ENCODE measurements at places on chromosomes 7 and 10.

DNA sequence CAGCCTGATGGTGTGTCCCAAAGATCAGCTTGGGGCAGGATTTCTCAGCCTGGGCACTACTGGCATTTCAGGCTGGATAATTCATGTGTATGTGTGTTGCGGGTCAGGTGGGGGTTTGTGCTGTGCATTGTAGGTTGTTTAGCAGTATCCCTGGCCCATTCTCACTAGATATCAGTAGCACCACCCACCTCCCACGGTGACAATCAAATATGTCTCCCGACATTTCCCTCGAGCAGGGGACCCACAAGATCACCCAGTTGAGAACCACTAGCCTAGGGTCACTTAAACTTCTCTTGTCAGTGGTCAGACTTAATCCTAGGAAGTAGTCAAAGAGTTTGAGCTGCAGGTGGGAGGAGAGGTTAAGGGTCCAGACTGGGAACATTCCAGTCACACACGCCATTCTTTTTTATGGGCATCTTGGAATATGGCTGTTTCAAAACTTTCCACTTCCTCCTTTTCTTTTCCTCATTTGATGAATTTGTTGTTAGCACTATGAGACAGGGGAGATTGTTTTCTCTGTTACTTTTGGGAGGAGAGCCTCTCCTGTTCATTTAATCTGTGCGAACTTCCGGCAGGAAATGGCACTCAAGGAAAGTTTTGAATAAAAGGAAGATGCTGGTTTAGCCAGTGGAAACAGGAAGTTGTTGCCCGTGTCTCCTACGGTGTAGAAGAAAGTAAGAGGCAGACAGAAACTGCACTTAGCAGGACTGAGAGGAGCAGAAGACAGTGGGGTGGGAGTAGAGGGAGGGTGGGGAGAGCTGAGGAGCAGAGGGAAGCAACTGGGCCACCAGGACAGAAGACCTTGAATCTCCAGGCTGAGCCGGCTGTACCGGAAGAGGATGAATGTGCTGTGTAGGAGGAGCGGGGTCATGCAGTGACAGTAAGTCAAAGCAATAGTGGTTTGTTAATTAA, 17.6 kb upstream of the EXOC6 start:
- DNase-seq: no peak

- no peak for DNase-seq
These were observed 266.1 kb downstream of the MTERF1 start for GRCh38 chr7:91614431-91614830.

DNA sequence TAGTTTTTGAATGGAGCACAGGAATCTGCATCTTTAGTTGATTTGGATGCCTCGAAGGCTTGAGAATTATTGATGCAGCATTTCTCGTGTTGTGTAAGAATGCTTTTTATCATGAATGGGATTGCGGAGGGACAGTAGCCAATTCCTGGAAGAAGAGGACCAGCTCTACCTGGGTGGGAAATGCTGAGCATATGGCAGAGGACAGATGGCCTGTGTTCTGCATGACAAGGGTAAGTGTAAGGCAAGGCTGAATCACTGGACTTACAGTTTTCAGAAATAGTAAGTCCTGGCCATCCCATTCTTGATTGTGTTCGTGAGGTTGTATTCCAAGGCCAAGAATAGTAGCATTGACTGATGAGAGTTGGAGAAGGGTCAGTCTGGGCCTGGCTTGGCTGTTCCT, 15.9 kb downstream of the RP9 start:
- no peak for DNase-seq

DNA sequence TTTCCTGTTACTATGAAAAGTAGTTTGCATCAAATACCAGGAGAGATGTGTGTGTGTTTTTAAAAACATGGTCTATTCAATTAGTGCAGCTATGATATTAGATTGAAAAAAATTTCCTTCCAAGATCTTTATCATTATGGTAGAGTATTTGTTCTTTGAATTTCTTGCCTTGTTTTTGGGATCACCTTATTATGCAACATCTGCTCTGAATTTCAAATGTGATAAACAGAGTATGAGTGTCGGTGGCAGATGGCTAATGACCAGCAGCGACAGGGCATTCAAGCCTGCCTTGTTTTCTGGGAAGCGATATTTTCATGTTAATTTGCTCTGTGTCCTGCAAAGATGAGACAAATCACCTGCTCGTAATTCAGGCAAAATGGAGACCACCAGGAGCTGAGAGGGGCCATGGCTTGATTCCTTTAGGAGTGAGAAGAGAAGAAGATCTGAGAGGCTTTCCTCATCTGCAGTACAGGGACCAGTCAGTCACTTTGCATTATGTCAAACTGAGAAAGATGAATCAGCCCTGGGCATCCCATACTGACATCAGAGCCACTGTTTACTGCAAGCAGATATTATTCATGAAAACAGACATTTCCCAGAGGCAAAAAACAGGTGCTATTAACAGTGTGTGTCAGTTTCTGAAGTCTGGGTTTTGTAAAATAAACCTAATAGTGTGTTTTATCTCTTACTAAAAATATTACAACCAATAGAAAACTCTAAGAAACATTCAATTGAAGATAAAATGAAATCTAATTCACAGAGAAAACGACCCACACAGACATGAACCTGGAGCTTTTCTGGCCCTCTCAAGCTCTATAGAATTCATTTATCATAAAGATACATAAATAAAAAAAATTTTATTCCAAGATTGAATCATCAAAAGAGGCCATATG, 67.6 kb downstream of the CDK6 start:
- no peak for DNase-seq

DNA sequence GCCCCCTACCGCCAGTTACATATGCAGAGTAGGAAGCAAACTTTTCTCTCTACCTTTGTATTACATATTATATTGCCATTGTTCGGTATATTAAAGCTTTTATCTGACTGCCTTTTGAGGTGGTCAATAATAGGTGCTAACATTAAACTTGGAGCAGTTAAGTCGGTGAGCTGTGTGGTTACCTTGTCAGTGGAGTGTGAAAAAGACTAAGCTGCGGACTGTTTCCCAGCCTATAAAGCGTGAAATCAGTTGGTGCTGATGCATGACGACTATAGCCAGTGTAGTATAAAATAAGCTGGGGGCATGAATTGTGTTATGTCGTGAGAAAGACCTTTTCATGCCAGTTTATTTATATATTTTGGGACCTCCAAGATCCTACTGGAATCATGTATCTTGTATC, 33.7 kb downstream of the R3HCC1L start:
- no peak for DNase-seq

DNA sequence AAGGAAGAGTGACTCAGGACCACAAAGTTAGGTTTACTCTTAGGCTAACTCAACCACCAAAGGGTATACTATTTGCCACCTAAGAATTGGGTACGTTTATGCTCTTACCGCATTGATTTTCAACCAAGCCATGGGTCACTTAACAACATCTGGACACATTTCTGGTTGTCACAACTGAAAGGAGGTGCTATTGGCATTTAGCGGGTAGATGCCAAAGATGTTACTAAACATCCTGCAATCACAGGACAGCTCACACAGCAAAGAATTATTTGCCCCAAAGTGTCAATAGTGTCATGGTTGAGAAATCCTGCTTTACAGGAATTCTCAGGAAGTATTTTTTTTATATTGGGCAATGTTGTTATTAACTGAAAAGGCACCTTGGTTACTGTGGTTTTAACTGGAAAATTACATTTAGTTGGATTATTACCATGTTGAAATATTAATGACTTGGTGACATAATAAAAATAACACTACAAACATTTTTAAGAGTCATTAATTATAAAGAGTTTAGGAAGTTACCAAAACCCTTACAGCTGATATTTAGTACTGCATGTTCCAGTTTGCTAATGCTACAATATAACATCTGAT, 185.0 kb upstream of the TMEM196 start:
- no peak for DNase-seq

- DNase-seq: no peak
These were observed 142.9 kb downstream of the VIPR2 start for GRCh38 chr7:159001811-159002210.

DNA sequence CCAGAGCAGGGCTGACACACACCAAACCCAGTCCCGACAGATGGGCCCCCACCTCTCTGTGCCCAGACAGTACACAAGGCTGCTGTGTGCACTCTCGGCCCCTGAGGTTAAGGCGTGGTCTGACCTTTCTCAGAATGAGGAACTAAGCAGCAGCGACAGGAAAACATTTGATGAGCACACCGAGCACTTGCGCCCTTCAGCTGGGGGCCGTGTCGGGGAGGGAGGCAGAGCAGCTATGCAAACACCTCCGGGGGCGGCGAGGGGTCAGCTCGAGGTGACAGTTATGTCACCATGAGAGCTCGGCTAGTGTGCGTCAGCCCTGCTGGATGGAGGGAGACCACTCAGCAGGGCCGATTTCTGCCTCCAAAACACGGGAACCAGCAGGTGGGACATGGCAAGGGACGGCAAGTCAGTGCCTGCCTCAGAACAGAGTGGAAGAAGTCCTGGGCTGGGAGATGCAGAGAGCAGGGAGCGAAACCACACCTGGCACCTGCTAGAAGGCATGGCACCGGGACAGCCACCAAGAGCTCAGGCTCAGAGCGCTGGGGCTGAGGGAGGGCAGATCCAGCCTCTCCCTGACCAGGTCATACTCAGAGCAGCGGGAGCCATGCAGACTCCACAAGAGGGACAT, 57.4 kb downstream of the CHST15 start:
- DNase-seq: peak; percentile 21

DNA sequence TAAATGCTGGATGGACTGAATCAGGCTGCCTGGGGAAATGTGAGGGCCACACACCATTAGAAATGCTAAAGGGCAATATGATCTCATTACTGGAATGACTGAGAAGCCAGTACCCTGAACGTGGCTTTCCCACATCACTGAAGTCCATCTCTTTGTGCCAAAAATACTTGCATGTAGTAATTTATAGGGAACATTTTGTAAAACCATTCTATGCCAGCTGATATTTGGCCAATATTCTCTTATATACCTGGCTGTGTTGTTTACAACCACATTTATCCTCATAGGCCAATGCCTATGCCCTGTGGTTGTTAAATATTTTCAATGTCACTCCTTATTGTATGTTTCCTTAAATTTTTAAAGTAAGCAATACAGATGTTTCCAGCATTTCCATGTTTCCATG, 111.6 kb downstream of the C10orf90 start:
- peak; percentile 65 for DNase-seq

GRCh38 chr7:47786557-47787248, 161.6 kb downstream of the PKD1L1 start:
- DNase-seq: peak; percentile 35

DNA sequence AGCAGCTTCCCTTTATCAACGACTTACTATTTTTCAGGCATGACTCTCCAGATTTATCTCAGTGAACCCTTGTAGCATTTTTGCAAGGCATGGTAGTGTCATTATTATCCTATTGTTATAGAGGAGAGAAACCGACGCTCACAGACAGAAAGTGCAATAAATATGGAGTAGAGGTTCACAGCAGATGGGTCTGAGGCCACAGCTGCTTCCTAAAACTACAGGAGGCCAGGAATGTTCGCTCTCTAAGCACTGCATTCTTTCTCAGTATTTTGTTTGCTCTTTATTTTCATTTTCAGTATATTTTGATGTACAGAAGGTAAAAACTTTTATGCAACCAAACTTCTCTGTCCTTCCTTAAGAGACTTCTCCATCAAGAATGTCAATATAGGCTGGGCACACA, 4.5 kb upstream of the AEBP1 start:
- DNase-seq: no peak

DNA sequence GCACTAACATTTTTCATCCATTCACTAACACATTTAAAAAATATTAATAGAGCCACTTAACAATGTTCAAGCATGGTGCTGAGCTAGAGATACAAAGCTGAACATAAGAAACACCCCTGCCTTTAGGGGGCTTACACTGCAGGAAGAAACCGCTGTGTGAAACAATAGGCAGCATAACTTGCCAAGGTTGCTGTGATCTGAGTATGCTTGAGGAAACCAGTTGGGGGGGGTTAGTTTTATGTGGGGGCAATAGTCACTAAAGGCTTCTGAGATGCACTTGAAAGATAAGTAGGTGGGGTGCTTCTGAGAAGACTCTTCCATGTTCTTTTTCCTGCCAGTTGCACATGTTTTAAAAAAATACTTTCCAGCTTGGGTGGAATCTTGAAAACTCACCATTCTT, 2.8 kb downstream of the RBM17 start:
- DNase-seq: no peak

DNA sequence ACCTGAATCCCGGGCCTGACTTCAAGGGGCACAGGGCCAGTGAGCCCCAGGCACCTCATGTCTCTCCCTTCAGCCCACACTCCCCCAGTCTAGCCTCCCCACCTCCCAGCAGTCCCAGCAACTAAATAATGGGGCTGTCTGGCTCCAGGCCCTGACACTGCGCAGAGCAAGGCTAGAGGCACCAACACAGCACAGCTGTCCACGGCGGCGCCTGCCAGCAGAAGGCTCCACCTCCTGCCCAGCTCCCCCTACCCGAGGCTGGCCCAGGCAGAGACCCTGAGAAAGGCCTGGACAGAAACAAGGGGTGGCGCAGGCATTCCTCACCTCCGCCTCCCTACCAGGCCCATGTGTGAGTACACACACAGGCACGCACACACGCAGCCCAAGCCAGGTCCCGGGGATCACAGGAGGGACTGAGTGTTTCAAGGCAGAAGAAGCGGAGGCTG, 6.1 kb downstream of the KCNH2 start:
- DNase-seq: no peak

DNA sequence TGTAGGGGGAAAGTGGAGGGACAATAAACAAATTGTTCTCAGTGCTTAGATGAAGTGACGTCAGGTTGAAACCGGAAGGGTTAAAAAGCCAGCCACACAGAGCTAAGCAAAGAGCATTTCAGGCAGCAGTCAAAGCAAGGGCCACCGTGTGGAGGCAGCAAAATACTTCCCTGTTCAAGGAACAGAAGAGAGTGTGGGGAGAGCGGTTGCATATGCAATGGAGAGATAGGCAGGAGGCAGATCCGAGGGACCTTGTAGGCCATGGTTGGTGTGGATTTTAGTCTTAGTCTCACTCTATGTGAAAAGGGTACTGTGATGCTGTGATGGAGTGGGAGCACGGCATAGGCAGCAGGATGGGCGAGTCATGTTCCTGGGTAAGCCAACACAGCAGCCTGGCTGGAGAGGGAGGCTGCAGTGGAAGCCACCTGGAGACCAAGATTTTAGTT, 3.8 kb upstream of the STN1 start:
- DNase-seq: no peak

DNA sequence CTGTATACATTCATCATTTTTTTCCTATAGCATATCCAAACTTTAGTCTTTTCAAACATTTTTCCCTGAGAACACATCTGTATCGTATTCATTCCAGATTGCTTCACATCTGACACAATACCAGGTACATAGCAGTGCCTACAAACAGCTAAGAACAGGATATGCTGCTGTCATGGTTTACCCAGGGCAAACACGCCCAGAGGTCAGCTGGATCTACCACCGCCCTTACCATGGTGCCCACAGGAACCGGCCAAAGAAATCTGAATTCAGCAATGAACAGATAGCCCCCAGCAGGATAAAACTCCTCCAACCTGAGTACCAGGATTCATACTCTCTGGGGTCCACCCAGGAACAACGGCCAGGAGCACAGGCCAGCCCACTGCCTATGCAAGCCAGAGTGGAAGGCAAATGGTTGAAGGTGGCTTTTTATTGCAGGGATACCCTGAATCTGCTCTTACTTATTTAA, 43.0 kb downstream of the TNS3 start:
- no peak for DNase-seq

- DNase-seq: no peak
These were observed 7.0 kb downstream of the VPS37D start for GRCh38 chr7:73674468-73675124.

GRCh38 chr7:146090023-146090645, 26.5 kb upstream of the CNTNAP2 start:
- no peak for DNase-seq

GRCh38 chr10:72834183-72834825, 59.2 kb upstream of the OIT3 start:
- DNase-seq: peak; percentile 43

- no peak for DNase-seq
These were observed at the start of gene ADRA2A for GRCh38 chr10:111076682-111077478. TSS of gene ADRA2A (plus strand) at chr10:111077029. CDS start at chr10:111077997, 968 bp downstream.

GRCh38 chr7:131249003-131249402, 78.7 kb upstream of the MKLN1 start:
- DNase-seq: no peak
